ENCODE measurements at places on chromosomes 12 and 14. TPM values are rescaled to one million over a fixed set of nuclear protein-coding genes. Genes with fewer than 3 reads are reported as not detected.

SDR9C7 gene
- total RNA-seq, result not detected

DNA sequence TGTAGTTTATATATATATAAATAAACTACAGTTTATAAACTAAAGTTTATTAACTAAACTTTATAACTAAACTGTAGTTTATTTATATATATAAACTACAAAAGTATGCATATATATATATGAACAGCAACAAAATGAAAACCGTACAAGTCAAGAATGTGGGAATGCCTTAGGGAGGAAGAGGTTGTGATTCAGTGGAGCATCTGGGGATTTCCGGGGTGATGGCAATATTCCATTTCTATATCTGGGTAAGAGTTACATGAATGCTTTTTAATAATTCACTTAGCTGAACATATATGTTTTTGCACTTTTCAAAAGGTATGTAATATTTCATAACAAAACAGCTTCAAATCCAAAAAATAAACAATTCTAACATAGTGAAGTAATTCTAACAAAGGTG is 30.1 kb upstream of the CAND1 start:
- no peak for DNase-seq

GRCh38 chr14:95137164-95137803 is 20.0 kb downstream of the DICER1 start:
- no peak for DNase-seq

ERP27 gene
- total RNA-seq, result not detected

GRCh38 chr14:61080591-61081010 is 99.6 kb downstream of the SLC38A6 start:
- DNase-seq, result no peak

DNA sequence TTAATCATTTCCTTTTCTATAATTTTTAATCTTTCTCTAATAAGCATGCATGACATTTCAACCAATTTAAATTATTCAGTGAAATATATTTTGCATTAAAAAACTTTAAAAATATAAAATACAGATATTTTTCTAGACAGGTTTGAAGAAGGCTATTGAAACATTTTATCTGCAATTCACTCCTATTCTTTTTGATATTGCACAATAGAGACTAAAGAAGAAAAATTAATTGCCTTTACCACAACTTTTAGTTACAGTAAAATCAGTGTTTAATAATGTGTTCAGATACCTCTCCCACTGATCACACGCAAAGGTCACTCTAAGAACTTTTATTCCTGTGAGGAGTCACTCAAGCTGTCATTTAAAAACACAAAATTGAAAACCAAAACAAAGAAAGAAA is 1416.7 kb downstream of the FSCB start:
- no peak for DNase-seq

DNA sequence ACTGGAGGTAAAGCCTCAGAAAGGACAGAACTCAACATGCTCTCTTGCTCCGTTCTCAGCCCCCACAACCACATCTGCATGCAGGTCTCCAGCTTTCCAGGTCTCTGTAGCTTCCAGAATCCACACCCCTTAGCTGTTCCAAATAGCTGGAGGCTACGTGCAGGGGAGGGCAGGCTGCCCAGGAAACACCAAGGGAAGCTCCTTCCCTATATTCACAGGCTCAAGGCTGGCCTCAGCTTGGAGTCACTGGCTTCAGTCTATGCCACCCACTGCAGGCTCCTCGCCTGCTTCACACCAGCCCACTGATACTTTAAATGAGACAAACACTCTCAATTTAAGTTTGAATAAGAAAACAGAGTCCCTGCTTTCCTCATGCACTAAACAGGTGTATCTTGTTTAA is 73.3 kb downstream of the ASCL4 start:
- no peak for DNase-seq

- DNase-seq, result no peak
These were observed 59.1 kb downstream of the RASSF3 start for GRCh38 chr12:64669270-64669842.

EML1 gene
- 21.1 TPM for total RNA-seq

- no peak for DNase-seq
These were observed 2.1 kb upstream of the BLOC1S1 start for GRCh38 chr12:55713721-55714120.
